ENCODE measurements at places on chromosomes 7 and 10. TPM values are rescaled to one million over a fixed set of nuclear protein-coding genes. Genes with fewer than 3 reads are reported as not detected.

MMD2 gene
- polyA plus RNA-seq = 0.11 TPM

PON1 gene
- 0.49 TPM for polyA plus RNA-seq

NOS3 gene
- 9.1 TPM for polyA plus RNA-seq

ASZ1 gene
- 0.04 TPM for polyA plus RNA-seq

GJD4 gene
- polyA plus RNA-seq = not detected

FAM221A gene
- 13.2 TPM for polyA plus RNA-seq

CLRN3 gene
- polyA plus RNA-seq = 19.5 TPM

RBP3 gene
- polyA plus RNA-seq = 0.07 TPM

ITGB8 gene
- 48.5 TPM for polyA plus RNA-seq

RBAK gene
- polyA plus RNA-seq = 24.2 TPM

MCM10 gene
- 10.5 TPM for polyA plus RNA-seq

ENTPD1 gene
- 19.8 TPM for polyA plus RNA-seq

SEC23IP gene
- 65.4 TPM for polyA plus RNA-seq

OR13A1 gene
- 0.06 TPM for polyA plus RNA-seq

TUBAL3 gene
- polyA plus RNA-seq = 0.23 TPM

PWWP2B gene
- polyA plus RNA-seq = 12.4 TPM

ASB10 gene
- not detected for polyA plus RNA-seq

CRYGN gene
- 3.1 TPM for polyA plus RNA-seq

ZPBP gene
- polyA plus RNA-seq = 0.53 TPM

ANKRD61 gene
- 0.86 TPM for polyA plus RNA-seq

FGFR2 gene
- 107 TPM for polyA plus RNA-seq

GIMAP1 gene
- polyA plus RNA-seq = 3.3 TPM

CPA1 gene
- polyA plus RNA-seq = 2.5 TPM

TMEM229A gene
- polyA plus RNA-seq = 0.16 TPM

URGCP gene
- 34.5 TPM for polyA plus RNA-seq

EPHA1 gene
- polyA plus RNA-seq = 17.2 TPM

WNT8B gene
- polyA plus RNA-seq = 0.69 TPM

UNCX gene
- polyA plus RNA-seq = 8.3 TPM

CALY gene
- polyA plus RNA-seq = 0.38 TPM

POLR2J2 gene
- 1.4 TPM for polyA plus RNA-seq

HACD1 gene
- 13.5 TPM for polyA plus RNA-seq

INMT gene
- 2.8 TPM for polyA plus RNA-seq

PIK3AP1 gene
- 5.2 TPM for polyA plus RNA-seq

AS3MT gene
- polyA plus RNA-seq = 25.3 TPM

GPR26 gene
- polyA plus RNA-seq = 0.01 TPM

SEC31B gene
- polyA plus RNA-seq = 14.9 TPM

HOXA7 gene
- polyA plus RNA-seq = 30.7 TPM
